Liver (tissue), 10 donors: ENCODE measurements at places on chromosomes 2 and 18.

GRCh38 chr18:39951142-39951720, 2003.8 kb upstream of the PIK3C3 start:
- DNase-seq: no peak

- no peak for DNase-seq
Observed at GRCh38 chr2:54551123-54551756, 95.1 kb downstream of the SPTBN1 start.

- DNase-seq: no peak
Observed at GRCh38 chr2:156907806-156908205, 349.7 kb upstream of the GALNT5 start.

GRCh38 chr2:183359867-183360266, 235.6 kb downstream of the NUP35 start:
- DNase-seq: no peak

GRCh38 chr18:63158676-63159291, 160.8 kb downstream of the BCL2 start:
- no peak for DNase-seq

GRCh38 chr2:61465045-61465444, 5.8 kb downstream of the USP34 start:
- DNase-seq: no peak

- DNase-seq: no peak
Observed at GRCh38 chr2:227703280-227703732, 14.5 kb downstream of the SLC19A3 start.

DNA sequence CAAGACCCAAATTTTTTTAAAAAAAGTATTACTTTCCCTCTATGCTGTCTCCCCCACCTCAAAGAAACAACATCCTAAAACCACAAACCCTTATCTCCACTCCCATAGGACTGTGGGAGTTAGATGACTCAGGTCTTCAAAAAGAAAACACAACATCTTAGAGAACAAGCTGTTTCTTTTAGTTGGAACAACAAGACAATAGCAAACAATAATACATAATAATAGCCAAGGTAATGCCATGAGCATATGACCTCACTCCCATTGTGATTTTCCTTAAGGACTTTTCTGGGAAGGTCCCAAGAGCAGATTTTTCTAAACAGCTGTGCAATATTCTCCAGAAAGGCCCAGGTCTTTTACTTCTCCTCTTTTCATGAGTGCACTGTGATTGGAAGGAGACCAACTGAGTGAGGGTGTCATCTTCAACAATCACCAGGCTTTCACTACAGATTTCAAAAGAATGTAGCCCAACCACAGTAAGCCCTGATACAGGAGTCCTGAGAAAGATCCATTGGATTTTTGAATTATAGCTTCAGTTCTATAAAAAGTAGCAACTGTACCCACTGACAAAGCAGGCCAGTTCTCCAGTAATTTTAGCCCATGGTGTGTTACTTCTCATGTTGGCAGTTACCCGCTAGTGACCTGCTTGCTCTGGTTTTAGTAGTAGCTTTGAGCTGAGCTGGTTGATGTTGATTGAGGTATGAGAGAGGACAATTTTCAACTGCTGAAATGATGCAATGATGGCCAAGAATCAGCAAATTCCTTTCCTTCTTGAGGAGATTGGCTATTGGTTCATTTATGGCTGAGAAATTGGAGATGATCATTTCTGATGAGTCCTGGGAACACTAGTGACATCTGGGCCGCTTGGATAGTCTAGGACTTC, 144.5 kb upstream of the TCF4 start:
- no peak for DNase-seq

- no peak for DNase-seq
Observed at GRCh38 chr2:188345831-188346458, 54.3 kb downstream of the GULP1 start.

- no peak for DNase-seq
Observed at GRCh38 chr18:34514238-34514637, 195.9 kb upstream of the DTNA start.

GRCh38 chr2:173898996-173899395, 66.2 kb downstream of the SP3 start:
- no peak for DNase-seq

- no peak for DNase-seq
Observed at GRCh38 chr2:140442319-140442718, 1662.1 kb upstream of the NXPH2 start.

GRCh38 chr2:159505196-159505595, 111.2 kb downstream of the BAZ2B start:
- no peak for DNase-seq

GRCh38 chr2:48883661-48884060, 128.1 kb upstream of the LHCGR start:
- no peak for DNase-seq

DNA sequence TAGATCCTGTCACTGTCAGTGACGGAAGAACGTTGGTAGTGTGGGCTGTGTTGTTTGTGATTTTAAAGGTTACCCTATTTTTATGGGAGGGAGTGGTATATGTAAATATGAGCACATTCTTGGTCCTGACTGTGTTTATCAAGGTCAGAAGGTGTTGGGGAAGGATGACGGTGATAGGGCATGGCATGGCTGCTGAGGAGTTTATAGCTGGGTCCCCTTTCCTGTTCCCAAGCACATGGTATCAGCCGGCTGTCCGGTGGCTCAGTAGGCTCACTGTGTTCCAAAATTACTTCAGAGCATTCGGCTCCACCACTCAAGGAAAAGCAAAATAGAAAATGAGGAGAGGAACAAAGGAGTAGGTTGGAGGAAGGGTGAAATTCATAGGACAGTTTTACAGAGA, 28.6 kb downstream of the IRS1 start:
- DNase-seq: no peak

DNA sequence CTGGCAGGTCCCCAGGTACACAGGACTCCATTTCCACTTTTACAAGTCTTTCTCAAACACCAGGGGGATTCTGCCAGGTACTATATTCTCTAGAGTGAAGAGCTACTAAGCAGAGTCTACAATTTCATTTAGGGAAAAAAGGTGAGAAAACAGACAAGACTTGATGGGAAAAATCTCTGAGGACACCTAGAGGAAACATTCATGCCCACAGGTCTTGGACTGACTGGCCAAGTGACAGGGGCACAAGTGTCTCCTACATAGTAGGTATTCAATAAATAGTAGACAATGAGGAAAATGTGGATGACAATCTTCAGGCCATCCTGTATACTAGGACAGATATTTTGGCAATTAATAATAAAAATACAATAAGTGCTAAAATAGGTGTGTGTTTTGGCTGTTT, 228.6 kb downstream of the CLIP4 start:
- no peak for DNase-seq

DNA sequence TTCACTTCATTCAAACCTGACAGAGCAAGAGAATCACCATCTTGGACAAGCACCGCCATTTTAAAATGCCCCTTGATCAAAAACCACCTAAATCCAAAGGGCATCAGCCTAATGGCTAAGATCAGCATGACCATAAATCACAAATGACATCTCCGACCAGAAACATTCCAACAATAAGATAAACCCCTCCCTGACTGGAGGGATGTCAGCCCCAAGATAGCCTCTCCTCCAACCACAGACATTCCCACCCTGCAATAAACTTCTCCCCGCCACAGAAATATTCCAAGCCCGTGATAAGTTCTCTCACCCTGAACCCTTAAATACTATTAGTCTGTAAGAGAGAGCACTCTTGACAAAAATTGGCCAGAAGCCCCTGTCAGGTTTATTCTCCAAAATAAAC, 21.6 kb upstream of the LYPD1 start:
- no peak for DNase-seq

GRCh38 chr18:53843763-53844162, 380.7 kb downstream of the MBD2 start:
- DNase-seq: no peak

DNA sequence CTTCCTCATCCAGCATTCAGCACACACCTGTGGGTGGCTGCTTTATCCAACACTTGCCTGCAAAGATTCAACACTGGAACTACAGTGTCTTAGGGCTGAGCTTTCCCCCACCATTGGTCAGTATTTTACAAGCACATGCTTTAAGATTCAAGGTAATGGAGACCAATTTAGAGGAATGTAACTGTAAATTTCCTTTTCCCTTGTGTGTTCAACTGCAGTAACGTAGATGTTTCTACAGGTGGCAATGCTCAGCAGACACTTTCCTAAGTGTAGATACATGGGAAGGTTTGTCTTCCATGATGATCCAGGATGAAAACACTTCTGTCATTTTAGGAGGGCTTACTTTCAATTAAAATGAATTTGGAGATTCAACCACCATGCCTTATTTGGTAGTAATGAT, 143.6 kb upstream of the PXDN start:
- no peak for DNase-seq

DNA sequence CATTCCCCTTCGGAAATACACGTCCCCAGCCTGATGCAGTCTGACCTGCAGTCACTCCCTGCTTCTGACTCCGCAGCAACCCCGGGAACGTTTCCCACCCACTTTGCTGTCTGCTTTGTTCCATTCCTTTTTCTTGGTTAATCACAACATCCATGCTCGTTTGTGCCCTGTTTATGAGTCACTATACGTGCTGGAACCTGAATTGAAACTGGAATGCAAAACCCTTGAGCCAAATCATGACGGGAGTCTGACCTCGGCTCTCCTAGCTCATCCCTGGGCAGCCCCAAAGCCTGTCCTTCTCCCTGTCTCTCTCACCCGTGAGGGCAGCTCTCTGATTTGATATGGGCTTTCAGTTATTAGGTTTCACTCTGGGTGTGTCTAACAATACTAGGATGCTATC, 57.1 kb upstream of the RNF152 start:
- no peak for DNase-seq

DNA sequence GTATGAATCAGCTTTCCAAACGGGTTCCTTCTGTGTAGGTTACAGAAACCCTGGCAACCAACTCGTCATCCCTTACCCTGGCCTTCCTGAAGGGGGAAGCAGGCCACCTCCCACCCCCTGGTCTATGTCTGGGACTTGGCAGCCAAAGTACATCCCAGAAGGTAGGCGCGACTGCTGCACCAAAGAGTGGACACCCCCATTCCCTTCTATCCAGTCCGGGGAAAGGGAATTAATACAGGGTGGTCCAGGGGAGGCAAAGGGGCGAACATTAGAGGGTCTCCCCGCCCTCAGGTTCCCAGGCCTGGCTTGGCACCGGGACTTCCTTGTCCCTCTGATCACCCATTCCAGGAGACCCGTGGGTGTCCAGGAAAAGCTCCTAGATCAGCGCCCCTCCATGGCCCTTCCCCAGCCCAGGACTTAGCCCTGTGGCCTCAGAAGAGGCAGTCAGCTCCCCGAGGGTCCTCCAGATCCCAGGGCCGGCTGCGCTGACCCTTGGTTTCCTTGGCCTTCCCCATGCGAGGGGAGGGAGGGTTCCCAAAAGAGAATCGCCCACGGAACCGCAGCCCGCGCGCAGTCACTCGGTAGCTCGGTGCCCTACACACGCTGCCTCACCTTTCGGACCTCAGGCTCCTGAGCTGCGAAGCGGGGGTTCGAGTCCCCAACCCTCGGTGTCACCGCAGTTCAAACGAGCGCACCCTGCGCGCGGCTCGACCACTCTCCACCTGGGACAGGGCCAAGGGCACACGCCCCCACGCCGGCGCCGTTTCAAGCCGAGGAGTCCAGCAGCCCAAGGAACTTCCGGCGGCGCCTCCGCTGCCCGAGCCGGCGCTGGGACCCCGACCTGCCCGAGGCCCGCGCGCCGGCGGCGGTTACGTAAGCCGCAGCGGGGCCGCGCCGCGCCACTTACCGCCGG, at the start of gene PER2:
Gene PER2 (minus strand): TSS at position 874 of the 913 bp plus-strand sequence. CDS start 10,674 bp downstream, outside the sequence.
- DNase-seq: peak; percentile 49

DNA sequence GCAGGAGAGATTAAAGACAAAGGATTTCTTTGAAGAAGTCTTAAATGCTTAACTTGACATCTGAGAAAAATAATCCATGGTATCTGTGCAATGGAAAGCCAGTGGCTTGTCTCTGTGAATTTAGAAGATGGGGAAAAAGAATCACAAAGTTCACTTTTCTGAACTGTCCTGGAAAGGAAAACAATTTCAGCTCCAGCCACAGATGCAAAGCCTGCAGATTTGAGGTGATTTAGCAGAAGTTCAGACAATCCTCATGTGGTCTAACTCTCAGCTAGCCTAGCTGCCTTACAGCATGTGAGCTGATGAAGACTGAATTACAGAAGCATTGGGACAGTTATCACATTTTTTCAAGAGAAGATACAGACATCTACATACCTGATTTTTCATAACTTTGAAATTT, 126.7 kb upstream of the ITGB6 start:
- no peak for DNase-seq

DNA sequence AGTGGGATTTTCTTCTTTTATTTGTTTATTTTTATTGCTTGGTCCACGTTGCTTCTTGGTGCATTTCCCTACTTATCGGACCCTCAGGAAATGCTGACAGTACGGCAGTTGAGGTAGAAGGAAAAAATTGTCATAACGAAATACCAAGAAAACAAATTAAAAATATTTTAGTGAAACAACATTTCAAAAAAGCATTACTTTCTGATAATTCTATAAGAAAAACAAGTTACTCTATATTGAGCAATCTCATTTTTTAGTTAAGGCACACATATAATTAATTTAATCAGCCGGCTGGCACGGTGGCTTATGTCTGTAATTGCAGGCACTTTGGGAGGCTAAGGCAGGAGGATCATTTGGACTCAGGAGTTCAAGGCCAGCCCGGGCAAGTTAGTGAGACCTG, 102.1 kb downstream of the SH3YL1 start:
- DNase-seq: no peak

DNA sequence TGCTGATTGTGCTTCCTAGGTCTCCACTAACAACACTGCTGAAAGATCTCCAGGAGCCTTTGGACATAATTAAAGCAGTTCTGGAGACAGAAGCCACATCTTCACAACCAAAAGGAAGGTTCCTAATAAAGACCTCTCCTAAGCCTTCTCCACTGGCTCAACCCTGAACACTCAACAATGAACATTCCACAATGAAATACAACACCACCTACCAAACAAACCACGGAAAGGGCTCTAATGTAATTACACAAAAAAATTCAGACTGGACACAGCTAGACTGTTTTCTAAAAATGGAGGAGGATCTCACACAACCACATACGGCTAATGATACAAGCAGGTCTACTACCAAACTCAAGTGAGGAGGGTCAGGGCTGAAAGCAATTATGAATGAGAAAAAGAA, 43.6 kb downstream of the NOL10 start:
- DNase-seq: no peak

DNA sequence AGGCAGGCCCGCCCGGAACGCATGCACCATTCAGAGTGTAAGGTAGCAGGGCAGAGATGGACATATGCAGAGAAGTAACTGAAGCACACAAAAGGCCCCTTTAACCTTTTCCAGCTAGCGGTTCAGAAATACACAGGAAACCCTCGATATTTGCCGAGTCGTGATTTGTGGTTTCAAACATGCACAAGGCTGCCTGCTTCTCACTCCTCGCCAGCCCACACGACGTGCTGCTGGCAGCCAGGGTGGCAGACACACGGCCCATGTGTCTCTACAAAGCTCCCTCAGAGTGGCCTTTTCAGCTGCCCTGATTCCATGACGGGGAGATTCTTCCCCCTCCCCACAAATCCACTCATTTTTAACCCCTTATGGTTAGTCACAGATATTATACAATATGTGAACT, 23.6 kb downstream of the ZBTB7C start:
- DNase-seq: no peak

- no peak for DNase-seq
Observed at GRCh38 chr2:62267696-62268095, 71.8 kb downstream of the B3GNT2 start.
